ENCODE measurements at places on chromosomes 7 and 10. TPM values are rescaled to one million over a fixed set of nuclear protein-coding genes. Genes with fewer than 3 reads are reported as not detected.

PLA2G12B gene
- total RNA-seq: 0.13 TPM

ICA1 gene
- total RNA-seq: 37.6 TPM

NEUROD6 gene
- total RNA-seq: not detected

CLCN1 gene
- total RNA-seq: not detected

SFTPA1 gene
- total RNA-seq: not detected

LEP gene
- total RNA-seq: not detected

EMX2 gene
- not detected for total RNA-seq

GPRIN2 gene
- not detected for total RNA-seq

TUBB8 gene
- not detected for total RNA-seq

LBX1 gene
- not detected for total RNA-seq

APBB1IP gene
- total RNA-seq: not detected

ABCB1 gene
- 1.0 TPM for total RNA-seq

PRKAR1B gene
- 39.5 TPM for total RNA-seq

GDF10 gene
- not detected for total RNA-seq

UPK3BL1 gene
- 2.4 TPM for total RNA-seq

MOGAT3 gene
- not detected for total RNA-seq

KIF5B gene
- 83.2 TPM for total RNA-seq

SLIT1 gene
- total RNA-seq: under 0.01 TPM

PTN gene
- total RNA-seq: not detected

FZD1 gene
- total RNA-seq: 2.8 TPM

ITPRID1 gene
- total RNA-seq: not detected

AMZ1 gene
- total RNA-seq: not detected

FUOM gene
- 24.0 TPM for total RNA-seq

SH2D4B gene
- under 0.01 TPM for total RNA-seq

VSTM2A gene
- not detected for total RNA-seq

SPDYE1 gene
- total RNA-seq: not detected

KCND2 gene
- 0.13 TPM for total RNA-seq

ZNF33B gene
- 21.7 TPM for total RNA-seq

ATRNL1 gene
- 0.77 TPM for total RNA-seq

SPAM1 gene
- not detected for total RNA-seq

NEBL gene
- total RNA-seq: 1.2 TPM

OR2A12 gene
- not detected for total RNA-seq

PLEKHS1 gene
- total RNA-seq: not detected

PEX1 gene
- total RNA-seq: 10.0 TPM

TWIST1 gene
- not detected for total RNA-seq

FGL2 gene
- 0.13 TPM for total RNA-seq

EVX1 gene
- total RNA-seq: not detected

HTR5A gene
- total RNA-seq: not detected

ADAM22 gene
- 0.26 TPM for total RNA-seq

PRPS1L1 gene
- total RNA-seq: not detected

OPALIN gene
- not detected for total RNA-seq

PNLIPRP3 gene
- under 0.01 TPM for total RNA-seq

TECPR1 gene
- 63.7 TPM for total RNA-seq

NPS gene
- not detected for total RNA-seq

CCDC7 gene
- 5.6 TPM for total RNA-seq

EPO gene
- not detected for total RNA-seq

NKX2-3 gene
- not detected for total RNA-seq

FZD8 gene
- total RNA-seq: 31.7 TPM

DUSP5 gene
- 34.1 TPM for total RNA-seq

IDI2 gene
- not detected for total RNA-seq

MSMB gene
- not detected for total RNA-seq

GPER1 gene
- total RNA-seq: 2.3 TPM

OR2A7 gene
- total RNA-seq: under 0.01 TPM

MRLN gene
- not detected for total RNA-seq

ALOX5 gene
- total RNA-seq: not detected

ITGB1 gene
- total RNA-seq: 1,162 TPM

RFC2 gene
- 21.1 TPM for total RNA-seq

MMP21 gene
- total RNA-seq: 0.13 TPM

Data from dermis microvascular lymphatic vessel endothelial cell (primary cell).